Fibroblast of villous mesenchyme (primary cell): ENCODE measurements at places on chromosomes 7 and 10. TPM values are rescaled to one million over a fixed set of nuclear protein-coding genes. Genes with fewer than 3 reads are reported as not detected.
A peak's percentile ranks its signal among the peaks of the same experiment; 100 is the strongest.

- DNase-seq: peak; percentile 41
These were observed 20.3 kb upstream of the IGF2BP3 start for GRCh38 chr7:23490357-23491135.

DNA sequence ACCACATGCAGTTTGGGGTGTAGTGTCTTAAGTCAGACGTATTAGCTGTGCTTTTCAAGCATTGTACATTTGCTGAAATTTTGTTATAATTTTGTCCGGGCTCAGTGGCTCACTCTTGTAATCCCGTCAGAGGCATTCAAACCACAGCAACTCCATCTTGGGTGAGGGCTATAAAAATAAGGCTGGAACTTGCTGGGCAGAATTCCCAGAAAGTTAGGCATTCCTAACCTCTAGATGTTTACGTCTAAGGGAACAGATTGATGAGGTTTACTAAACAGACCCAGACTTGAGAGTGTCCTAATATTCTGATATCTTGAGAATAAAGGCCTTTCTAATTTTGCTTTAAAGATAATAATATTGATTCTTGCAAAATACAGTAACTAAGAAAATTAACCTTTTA is 957.8 kb downstream of the NXPH1 start:
- peak; percentile 0 for DNase-seq

DNA sequence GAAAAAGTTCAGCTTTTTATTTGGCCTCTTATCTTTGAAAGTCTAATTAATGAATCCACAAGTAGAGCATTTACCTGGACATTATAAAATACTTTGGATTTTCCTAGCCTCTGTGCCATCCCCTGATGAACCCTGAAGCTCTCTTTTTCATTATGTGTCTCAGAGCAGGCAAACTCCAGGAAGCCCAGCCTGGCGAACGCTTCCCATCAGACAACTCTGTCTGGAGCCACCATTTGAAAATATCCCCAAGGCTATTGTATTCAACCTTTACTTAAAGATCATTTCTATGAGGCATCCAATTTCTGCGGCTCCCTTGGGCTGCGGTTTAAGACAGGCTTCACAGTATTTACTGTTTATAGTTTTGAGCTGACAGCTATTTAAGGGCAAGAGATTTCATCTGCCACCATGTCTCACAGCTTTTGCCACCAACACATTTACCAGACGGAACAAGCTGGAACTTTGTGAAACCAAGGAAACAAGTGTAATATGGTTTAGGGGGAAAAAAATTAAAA is 257.2 kb upstream of the GLI3 start:
- peak; percentile 31 for DNase-seq

VWDE gene
- under 0.01 TPM in 1 of 2 replicates, not detected in the other for total RNA-seq

DNA sequence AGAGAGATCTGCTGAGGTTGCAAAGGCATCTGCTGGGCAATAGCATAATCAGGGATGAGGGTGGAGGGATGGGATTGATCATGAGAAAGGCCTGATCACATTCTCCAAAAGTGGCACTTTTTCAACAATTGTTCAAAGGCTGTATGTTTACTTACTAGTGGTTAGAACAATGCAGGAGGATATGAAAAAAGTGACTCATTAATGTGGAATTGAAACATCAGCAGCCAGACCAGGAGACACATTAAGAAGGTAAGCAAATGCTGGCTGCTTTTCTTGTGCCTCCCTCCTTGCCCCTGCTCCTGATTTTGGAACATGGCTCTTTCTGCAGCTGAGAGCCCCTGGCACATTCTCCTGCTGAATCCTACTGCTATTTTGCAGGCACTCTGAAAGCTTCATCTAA is 63.5 kb downstream of the FAM204A start:
- DNase-seq: peak; percentile 6

ITIH2 gene
- total RNA-seq: not detected in 2 replicates

- no peak for DNase-seq
These were observed 63.0 kb downstream of the VAX1 start for GRCh38 chr10:117075064-117075463.

NPFFR1 gene
- not detected in 2 replicates for total RNA-seq

GRCh38 chr10:100784126-100784525 is 38.7 kb downstream of the PAX2 start:
- no peak for DNase-seq

SPDYE9 gene
- not detected in 2 replicates for total RNA-seq

GRCh38 chr7:22252936-22253536 is 103.9 kb downstream of the RAPGEF5 start:
- no peak for DNase-seq

- no peak for DNase-seq
These were observed 42.0 kb downstream of the MYL10 start for GRCh38 chr7:101586906-101587677.

ATE1 gene
- 18.4 and 33.2 TPM in 2 replicates for total RNA-seq

DNA sequence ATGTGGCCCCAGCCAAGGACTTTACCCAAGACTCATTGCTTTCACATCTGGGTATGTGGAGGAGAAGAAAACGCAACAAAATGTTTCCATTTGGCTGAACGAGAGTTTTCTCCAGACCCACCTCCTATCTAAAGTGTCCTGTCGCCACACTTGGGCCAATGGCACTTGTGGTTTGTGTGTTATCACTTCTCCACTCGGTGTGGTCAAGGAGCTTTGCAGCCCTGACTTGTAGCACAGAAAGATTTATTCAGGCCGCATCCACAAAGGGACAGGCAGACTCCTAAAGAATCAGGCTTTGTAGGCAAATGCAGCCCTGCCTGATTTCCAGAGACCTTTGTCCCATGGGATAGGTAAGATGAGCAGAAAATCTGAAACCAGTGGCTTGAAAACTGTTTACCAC is 12.8 kb upstream of the LRRC4 start:
- no peak for DNase-seq

GRCh38 chr7:76281006-76281705 is 21.3 kb upstream of the HSPB1 start:
- DNase-seq: no peak

VIPR2 gene
- total RNA-seq: not detected in 2 replicates

DNA sequence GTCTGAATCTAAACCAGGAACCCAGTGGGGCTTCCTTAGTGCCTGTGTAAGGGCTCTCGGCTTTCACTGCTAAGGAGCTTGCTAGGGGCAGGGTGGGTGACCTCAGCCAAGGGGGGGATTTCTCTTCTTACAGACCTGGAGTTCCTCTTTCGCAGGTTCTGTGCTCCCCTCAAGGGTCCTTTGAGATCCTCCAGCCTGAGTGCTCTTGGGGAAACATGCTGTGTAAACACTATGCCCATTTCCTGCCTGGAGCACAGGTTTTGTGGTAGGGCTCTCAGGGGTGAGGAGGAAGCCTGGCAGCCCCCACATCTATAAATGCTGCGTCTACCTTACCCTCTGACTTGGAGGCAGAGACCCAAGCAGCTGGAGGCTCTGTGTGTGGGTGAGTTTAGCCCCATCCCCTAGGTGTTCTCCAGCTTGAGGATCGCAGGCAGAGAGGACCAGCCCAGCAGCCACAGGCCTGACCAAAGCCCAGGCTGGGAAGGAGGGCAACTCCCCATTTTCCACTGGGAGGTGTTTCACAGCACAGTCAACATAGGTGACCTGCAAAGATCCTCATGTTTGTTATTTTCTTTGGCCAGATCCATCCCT is at the start of gene SFTPA1:
TSS of gene SFTPA1 (plus strand) at position 339 of the 591 bp plus-strand sequence. CDS start 887 bp downstream, outside the sequence.
- no peak for DNase-seq

- DNase-seq: no peak
These were observed 35.1 kb downstream of the RCC1L start for GRCh38 chr7:75038508-75038907.

- DNase-seq: no peak
These were observed 39.5 kb upstream of the ADGRA1 start for GRCh38 chr10:133048266-133048665.

DNA sequence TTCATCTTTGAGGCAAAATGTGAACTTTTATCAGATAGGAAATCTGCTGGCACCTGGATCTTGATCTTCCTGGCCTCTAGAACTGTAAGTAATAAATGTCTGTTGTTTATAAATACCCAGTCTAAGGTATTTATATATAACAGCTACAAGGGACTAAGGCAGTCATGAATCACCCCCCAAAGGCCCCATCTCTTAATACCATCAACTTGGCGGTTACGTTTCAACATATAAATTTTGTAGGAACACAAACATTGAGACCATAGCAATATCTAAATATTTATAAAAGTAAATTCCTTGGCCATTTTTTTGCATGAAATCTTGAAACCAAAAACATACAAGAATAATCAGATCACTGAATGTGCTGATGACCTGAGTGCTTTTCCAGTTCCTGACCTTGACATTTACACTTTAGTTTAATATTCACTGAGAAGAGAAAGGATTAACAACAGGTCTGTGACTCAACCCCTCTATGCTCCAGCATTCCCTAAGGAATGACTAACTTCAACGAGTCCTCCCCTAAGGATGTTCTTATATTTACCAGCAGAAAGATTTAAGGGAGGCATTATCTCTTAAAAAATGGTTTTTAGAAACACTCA is 1438.5 kb upstream of the CELF2 start:
- DNase-seq: peak; percentile 69

ANAPC16 gene
- 43.2 and 66.1 TPM in 2 replicates for total RNA-seq

ACTL6B gene
- total RNA-seq: not detected in 2 replicates

TRPV5 gene
- total RNA-seq: not detected in 2 replicates

H2BK1 gene
- total RNA-seq: not detected in 2 replicates

MKLN1 gene
- 44.1 and 72.5 TPM in 2 replicates for total RNA-seq

- DNase-seq: no peak
These were observed 239.2 kb downstream of the PARD3 start for GRCh38 chr10:34575882-34576281.

- DNase-seq: no peak
These were observed 2.0 kb downstream of the RELN start for GRCh38 chr7:103987451-103987850.

ANKRD2 gene
- total RNA-seq: 0.32 and 0.86 TPM in 2 replicates

GRCh38 chr10:131703541-131703940 is 197.3 kb upstream of the PPP2R2D start:
- no peak for DNase-seq

GRCh38 chr7:19161671-19162070 is 16.4 kb upstream of the FERD3L start:
- DNase-seq: no peak

GRCh38 chr7:158050978-158051651 is 536.5 kb downstream of the PTPRN2 start:
- no peak for DNase-seq

- peak; percentile 3 for DNase-seq
These were observed 18.9 kb upstream of the SUV39H2 start for GRCh38 chr10:14859775-14860174.

- no peak for DNase-seq
These were observed 12.2 kb downstream of the ADAM12 start for GRCh38 chr10:126375926-126376554.

- no peak for DNase-seq
These were observed 113.3 kb downstream of the GLI3 start for GRCh38 chr7:42123716-42124115.

DNA sequence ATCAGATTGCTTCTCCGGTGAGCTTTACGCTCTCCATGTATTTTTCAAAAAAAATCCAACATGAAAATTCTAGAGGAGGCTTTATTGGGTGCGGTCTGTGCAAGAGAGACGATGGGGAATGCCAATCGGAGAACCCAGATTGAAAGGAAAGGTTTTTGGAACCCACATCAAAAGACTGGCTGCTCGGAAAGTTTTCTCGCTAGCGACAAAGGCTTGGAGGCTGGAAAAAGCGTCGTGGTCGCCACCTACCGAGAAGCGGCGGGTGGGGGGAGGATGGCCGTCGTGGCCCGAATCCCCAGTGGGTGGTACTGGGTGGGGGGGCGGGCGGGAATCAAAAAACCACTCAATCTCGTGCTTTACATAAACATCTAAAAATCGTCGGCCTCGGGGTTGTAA is 1.1 kb upstream of the GTF2I start:
- peak; percentile 30 for DNase-seq

DNA sequence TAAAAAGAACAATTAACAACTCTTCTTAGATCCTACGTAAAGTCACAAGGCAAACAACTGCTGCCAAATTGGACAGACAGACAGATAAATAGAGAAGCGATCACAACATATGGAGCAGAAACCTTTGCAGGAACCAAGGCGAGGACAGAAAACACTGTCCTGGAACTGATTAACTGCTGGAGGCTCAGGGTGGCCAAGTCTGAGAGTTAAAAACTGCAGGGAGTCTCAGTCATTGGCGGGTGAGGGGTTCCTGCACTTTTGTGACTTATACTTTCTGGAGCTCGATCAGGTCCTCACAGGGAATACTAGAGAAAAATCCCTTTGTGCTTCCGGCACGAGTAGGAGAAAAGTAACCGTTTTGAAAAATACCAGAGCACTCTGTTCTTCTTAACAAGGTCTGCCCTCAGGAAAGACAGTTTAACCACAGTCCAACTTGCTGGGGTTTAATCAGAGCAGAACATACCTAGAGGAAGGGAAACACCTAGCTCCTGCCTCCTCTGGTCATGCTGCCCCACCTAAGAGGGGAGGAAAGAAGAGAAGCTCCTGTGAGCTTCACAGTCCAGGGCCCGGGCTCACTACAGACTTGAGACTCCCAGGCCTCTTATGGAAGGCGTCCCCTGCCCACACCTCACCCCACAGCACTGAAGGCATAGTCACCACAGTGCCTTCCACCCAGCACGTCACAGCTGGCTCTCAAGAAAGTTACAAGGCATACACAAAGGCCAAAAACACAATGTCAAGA is 74.9 kb downstream of the LARP4B start:
- no peak for DNase-seq

MEOX2 gene
- total RNA-seq: not detected in 2 replicates
